ENCODE measurements at places on chromosomes 1 and 21.

DNA sequence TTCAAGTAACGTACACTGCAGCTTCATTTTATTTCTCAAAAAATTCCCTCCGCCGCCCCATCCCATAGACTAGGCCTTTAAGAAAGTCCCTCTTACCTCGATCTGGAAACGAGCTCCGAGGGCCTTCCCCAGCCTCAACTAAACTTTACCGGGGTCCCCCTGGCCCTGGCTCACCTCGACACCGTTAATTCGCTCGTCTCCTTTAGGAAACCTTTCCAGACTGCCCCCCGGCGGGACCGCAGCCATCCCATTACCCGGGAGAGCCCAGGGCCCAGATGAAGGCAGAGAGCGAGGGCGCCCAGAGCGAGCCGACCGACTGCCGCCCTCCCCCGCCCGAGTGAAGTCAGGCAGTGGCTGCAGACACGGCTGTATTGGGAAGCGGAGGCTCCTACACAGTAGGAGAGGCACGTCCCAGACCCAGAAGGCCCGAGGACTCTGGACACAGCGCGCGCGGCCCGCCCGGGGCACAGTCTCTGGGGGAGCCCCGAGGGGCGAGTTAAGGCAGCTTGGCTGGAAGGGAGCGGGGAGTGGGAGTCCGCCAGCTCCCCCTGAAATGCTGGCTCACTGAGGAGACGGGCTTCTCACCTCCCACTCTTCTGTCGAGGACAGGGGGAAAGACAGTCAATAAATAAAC, 14.6 kb downstream of the SEMA6C start:
- DNase-seq, result no peak

- DNase-seq, result no peak
These were observed 774 bp upstream of the ABL2 start for GRCh38 chr1:179230251-179230650.

DNA sequence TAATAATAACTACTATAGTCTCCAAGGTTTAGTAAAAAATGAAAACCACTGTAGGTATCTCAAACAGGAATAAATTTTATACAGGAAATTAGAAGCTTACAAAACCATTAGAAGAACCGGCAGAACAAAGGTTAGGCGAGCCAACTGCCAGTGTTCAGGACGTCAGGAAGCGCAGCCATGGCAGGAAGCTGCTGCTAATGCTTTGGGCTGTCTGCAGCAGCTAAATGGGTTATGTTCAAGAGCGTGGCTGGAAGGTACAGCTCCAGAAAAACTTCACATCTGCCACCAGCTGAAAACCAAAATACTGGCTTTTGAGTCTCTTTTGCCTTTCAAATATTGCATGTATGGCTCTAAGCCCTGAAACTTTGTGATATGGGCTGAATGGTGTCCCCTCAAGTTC, 35.7 kb upstream of the MYSM1 start:
- no peak for DNase-seq

DNA sequence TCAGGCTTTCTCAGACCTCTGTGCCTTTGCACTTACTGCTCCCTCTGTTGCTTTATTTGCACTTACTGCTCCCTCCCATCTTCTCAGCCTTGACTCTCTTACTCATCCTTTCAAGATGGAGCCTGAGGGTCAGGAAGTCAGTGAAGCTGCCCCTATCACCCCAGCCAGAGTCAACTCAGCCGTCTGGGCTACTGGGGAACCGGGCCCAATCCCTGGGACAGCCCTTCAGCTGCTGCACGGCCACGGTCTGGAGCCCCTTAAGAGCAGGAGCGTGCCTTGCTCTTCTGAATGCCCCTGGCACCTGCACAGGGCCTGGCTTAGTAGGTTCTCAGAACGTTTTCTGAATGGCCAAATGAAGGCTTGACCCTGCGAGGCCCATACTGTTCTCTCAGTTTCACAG, 244.4 kb downstream of the FOXD2 start:
- no peak for DNase-seq

DNA sequence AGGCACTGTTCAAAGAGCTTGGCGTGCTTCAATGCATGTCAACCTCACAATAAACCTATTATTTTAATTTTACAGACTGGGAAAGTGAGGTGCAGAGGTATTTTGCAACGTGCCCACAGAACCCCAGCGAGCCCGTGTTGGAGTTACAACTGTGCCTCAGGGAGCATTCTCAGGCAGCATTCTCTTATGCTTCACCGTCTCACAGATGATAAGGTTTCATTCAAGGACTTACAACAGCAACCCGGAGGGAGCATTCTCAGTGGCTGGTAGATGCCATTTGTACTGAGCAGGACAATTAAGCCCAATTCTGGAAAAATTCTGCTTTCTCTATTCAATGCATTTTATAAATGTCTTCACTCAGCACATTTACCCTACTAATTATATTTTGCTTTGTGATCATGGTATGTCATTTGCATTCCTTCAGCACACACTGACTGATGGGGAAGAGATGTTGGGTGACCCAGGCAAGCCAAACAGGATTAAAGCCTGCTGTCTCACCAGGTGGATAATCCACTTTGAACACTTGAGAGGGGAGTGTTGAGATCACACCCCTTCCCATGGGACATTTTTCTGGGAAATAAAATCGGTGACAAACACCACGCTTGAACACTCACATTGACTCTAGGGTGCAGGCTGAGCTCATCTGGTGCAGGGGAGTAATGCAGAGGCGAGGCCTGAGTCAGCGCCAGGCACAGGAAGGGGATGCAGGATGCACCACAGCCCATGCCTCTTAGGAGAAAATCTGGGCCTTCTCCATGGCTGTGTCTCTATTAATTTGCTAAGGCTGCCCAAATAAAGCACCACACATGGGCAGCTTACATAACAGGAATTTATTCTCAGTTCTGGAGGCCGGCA, 113.9 kb downstream of the CLIC6 start:
- DNase-seq, result no peak

- DNase-seq, result no peak
These were observed 122.8 kb downstream of the GALNT2 start for GRCh38 chr1:230189824-230190223.

DNA sequence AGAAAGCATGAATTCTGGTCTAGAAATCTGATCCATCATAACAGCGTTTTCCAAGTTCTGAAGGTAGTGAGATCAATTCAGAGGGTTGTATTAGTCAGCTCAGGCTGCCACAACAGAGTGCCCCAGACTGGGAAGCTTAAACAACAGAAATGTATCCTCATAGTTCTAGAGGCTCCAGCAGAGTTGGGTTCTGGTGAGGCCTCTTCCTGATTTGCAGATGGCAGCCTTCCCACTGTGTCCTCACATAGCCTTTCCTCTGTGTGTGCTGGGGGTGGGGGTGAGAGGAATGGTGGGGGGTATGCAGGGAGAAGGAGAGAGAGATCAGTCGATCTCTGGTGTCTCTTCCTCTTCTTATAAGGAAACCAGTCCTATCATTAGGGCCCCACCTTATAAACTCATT, 15.1 kb downstream of the ZBTB8B start:
- no peak for DNase-seq

DNA sequence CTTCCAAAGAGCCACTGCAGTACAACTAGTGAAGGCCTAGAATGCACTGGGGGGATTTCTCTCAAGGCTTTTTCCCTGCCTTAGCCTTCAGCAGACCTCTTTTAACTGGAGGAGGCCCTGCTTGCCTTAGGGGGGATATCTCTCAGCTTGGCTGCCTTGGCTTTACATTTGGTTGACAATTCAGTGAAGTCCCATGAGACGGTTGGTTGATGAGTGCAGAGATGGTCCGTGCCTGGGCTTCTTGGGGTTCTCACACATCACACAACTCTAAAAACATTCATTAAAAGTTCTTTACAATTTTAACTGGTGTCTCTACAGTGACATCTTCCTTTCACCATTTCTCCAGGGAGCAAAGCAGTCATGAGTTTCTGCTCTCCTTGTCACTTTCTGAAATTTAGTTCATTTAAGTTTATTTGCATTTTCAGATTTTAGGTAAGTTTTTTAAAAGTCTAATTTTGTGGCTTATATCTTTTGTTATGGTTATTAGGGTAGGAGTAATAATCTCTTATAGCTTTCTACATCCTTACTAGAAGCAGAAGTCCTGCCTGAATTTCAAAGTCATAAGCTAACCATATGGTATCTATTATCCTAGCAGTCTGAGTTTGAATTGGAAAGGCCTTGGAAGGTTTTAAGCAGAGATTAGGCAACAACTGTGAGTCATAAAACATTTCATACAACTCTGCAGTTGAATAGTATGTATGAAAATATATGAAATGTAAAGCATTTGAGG, 487.6 kb downstream of the DPYD start:
- no peak for DNase-seq

- DNase-seq, result no peak
These were observed 79.5 kb downstream of the JAK1 start for GRCh38 chr1:64886877-64887276.

DNA sequence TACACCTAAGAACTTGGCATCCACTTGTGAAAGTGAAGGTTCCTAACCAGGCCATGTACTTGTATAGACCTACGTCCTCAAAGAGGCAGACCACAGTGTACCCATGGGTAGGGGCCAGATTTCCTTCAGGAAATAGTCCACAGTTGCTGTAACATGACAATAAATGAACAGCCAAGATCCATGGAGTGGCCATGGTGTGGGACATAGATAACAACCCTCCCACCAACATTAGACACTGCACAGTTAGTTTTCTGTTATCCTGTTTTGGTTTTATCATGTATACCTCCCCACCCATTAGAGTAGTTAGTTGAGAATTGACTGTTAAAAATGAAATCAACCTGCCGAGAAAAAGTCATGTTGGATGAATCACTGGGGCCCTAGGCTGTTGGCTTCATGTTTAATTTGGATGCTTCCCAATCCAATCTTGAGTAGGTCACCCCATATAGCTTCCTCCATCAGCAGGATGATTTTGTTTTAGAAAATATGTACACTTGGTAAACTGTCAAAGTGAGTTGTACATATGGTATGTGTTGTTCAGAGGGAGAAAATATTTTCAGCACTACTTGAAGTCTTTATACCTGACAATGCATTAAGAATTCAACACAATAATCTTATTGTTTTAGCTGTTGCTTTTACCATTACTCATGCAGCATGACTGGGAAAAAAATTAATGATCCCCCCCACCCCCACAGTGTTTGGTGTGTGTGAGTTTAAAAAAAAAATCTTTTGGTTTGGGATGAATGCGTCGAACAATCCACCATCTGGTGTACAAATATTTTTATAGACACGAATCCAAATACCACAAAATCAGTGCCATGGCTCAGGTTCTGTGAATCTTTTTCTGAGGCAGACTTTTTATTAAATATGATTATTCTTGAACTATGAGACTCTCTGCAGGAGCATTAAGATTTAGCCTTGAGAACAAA, 88.3 kb upstream of the ARHGAP29 start:
- DNase-seq, result no peak

GRCh38 chr1:214446772-214447556, 104.4 kb downstream of the PTPN14 start:
- DNase-seq, result no peak

DNA sequence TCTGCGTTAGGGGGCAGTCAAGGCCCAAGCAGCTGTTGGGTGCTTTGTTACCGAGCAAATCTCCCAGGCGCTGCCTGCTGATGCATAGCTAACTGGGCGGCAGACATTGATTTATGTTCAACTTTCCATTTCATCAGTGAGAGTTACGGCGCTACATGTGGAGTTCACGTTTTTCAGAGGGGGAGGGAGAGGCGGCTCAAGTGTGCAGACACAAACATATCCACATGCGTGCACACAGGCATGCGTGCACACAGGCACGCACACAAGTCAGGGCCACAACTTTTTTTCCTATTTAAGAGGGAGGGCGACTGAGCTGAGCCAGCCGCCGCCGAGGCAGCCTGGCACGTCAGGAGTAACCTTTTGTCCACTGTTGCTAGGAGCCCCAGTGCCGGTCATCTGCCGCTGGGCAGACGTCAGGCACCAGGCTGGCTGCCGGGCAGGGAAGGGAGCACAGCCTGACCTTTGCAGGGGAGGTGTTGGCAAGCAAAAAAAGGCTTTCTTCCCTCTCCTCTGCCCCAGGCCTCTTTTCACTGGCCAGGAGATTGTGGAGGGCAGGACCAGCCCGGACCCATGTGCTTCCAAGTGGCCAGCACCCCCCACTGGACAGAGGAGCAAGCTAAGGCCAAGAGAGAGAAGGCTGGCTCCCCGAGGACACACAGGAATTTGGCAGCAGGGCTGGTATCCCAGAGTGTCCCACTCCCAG, 73.3 kb downstream of the MRPL37 start:
- peak; percentile 49 for DNase-seq

- DNase-seq, result no peak
These were observed 253.3 kb downstream of the PLPP3 start for GRCh38 chr1:56326056-56326455.

DNA sequence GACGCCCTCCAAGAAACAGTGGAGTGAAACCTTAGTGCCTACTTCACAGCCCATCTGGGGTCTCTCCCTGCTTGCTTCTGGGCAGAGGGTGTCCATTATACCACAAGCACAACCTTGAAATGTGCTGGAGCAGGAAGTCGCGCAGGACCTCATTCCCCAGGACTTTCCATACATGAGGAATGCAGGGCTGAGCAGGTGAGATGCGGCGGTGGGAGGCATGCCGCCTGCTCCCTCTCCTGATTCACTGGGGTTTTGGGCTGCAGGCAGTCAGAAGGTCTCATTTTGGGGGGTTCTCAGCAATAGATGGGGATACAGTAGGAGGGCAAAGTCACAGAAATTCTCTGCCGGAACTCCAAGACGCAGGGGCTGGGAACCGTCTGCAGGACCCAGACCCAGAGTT, 15.7 kb upstream of the UMODL1 start:
- DNase-seq, result no peak

GRCh38 chr1:207964195-207964966, 53.5 kb upstream of the CD34 start:
- DNase-seq, result no peak

- DNase-seq, result no peak
These were observed 464.2 kb downstream of the DISC1 start for GRCh38 chr1:232090816-232091215.

GRCh38 chr1:110719908-110720307, 45.2 kb upstream of the KCNA3 start:
- DNase-seq, result no peak

- no peak for DNase-seq
These were observed 38.7 kb upstream of the LRRC8C start for GRCh38 chr1:89594096-89594740.

Measured in GOT3 (cell line).